ENCODE measurements at places on chromosomes 5 and 9. TPM values are rescaled to one million over a fixed set of nuclear protein-coding genes. Genes with fewer than 3 reads are reported as not detected.

DNA sequence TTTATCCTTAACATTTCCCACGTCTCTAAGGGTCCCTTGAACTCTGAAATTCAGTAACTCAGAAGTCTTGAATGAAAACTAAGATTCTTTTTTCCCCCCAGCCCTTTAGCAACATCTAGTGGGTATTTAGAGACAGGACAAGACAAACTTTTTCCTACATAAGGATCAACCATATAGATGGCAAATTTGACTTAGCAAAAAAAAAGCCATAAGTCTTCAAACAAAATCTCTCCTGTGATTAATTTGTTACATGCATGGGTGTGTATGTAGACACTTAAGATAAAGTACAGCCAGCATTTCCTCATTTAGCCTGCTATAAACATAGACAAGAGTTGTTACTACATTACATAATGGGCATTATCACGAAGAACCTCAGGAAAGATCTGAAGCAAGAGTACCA is 29.1 kb upstream of the ANKRD31 start:
- no peak for DNase-seq

GRCh38 chr5:169511708-169512107 is 71.9 kb upstream of the SPDL1 start:
- DNase-seq = no peak

DNA sequence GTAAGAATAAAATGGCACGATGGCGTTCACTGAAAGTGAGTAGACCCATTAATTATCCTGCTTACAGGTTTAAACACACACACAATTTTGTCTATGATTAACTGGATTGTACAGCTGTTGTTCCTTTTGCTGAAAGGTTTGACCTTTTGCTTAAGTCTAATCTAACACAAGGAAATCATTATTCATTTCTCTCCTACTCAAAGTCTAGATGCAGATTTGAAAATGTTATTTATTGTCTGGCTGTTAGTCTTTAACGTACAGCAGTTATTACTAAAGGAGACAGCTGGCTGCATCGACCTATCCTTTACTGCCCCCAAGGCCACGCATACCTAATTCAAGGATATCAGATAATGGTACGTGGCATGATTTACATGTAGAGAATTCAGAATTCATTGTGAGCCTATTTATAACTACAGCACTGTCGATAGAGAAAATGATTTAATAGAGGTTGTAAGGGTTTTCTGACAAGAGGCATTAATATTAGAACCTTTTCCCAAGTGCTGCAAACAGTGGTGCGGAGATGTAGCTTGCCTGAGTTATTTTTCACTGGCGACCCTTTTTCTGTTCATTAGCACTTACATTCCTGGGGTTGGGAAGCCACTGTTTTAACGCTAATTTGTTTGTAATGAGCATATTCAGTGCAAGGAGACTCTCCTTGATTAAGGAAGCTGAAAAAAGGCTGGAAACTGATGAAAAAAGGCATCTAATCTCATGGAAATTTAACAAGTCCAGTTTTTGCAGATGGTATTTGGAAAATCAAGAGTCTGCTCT is 368.4 kb upstream of the GRAMD2B start:
- no peak for DNase-seq

- no peak for DNase-seq
Measured at GRCh38 chr5:154363411-154363810, 82.4 kb upstream of the SAP30L start.

DNA sequence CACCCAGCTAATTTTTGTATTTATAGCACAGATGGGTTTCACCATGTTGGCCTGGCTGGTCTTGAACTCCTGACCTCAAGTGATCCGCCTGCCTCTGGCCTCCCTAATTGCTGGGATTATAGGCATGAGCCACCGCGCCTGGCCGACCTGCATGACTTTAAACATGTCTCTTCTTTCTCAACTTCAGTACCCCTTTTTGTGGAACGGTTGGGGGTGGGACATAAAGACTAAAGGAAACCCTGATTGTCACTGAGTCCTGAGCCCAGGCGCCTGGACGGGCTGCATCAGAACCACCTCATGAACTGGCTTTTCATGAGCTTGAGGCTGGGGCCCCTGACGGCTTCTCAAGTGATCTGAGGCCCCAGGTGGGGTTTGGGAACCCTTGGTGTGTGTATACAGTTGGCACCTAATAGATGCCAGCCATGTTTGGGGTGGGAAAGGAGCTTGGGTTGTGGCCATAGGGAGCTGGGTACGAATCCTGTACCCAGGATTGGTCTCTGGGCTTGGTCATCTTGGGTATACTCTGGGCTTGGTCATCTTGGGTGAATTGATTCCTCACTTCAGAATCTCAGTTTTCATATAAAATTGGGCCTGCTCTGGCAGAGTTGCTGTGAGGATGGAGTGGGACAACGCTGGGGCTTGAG is 2.2 kb downstream of the GRK6 start:
- no peak for DNase-seq

GRCh38 chr9:96436063-96436455 is 13.9 kb upstream of the HABP4 start:
- no peak for DNase-seq

DNA sequence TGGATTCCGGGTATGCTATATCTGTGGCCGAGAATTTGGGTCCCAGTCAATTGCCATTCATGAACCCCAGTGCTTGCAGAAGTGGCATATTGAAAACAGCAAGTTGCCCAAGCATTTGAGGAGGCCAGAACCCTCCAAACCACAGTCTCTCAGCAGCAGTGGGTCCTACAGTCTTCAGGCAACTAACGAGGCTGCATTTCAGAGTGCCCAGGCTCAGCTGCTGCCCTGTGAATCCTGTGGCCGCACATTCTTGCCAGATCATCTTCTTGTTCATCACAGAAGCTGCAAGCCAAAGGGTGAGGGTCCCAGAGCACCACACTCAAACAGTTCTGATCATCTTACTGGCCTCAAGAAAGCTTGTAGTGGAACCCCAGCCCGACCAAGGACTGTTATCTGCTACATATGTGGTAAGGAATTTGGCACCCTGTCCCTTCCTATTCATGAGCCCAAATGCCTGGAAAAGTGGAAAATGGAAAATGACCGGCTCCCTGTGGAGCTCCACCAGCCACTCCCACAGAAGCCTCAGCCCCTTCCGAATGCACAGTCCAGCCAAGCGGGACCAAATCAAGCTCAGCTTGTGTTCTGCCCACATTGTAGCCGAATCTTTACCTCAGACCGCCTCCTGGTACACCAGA is 23.0 kb downstream of the ZNF474 start:
- DNase-seq = no peak

- no peak for DNase-seq
Measured at GRCh38 chr5:32365623-32366022, 52.9 kb upstream of the MTMR12 start.

DNA sequence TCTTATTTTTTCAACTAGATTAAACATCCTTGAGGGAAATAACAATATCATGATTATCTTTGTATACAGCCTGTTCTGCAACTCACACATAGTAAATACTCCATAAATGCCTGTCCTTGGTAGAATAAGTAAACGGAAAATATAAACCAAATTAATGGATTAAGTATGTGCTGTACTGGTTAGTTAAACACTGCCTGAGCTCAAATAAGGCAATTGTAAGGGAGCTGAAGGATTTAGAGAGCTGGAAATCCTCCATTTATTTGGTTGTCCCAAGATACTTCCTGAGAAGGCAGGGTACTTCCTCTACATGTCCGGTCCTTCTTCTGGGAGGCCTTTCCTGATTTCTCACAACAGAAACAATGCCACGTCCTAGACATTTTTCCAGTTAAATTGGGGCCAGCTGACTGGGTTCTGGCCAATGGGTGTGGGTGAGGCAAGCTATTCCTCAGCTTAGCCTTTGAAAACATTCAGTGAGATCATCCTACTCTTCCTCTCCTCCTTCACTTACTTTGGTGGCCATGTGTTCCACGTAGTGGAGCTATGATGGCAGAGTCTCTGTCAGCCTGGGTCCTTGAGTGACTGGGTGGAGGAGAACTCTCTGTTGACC is 8.5 kb upstream of the C1QTNF3 start:
- DNase-seq = no peak

- no peak for DNase-seq
Measured at GRCh38 chr9:87259543-87260518, 237.8 kb upstream of the DAPK1 start.

- no peak for DNase-seq
Measured at GRCh38 chr5:11385901-11386293, 518.3 kb downstream of the CTNND2 start.

- no peak for DNase-seq
Measured at GRCh38 chr9:107036367-107036766, 173.4 kb downstream of the ZNF462 start.

GRCh38 chr9:116998305-116998704 is 311.2 kb downstream of the TRIM32 start:
- no peak for DNase-seq

- peak; percentile 89 for DNase-seq
Measured at GRCh38 chr9:127199001-127199791, 65.4 kb upstream of the GARNL3 start.

GRCh38 chr9:104322596-104322995 is 181.5 kb upstream of the OR13F1 start:
- no peak for DNase-seq

GRCh38 chr5:29016067-29016466 is 1977.7 kb upstream of the CDH9 start:
- DNase-seq = no peak

- DNase-seq = no peak
Measured at GRCh38 chr9:128551657-128552152, 682 bp upstream of the SPTAN1 start.

DNA sequence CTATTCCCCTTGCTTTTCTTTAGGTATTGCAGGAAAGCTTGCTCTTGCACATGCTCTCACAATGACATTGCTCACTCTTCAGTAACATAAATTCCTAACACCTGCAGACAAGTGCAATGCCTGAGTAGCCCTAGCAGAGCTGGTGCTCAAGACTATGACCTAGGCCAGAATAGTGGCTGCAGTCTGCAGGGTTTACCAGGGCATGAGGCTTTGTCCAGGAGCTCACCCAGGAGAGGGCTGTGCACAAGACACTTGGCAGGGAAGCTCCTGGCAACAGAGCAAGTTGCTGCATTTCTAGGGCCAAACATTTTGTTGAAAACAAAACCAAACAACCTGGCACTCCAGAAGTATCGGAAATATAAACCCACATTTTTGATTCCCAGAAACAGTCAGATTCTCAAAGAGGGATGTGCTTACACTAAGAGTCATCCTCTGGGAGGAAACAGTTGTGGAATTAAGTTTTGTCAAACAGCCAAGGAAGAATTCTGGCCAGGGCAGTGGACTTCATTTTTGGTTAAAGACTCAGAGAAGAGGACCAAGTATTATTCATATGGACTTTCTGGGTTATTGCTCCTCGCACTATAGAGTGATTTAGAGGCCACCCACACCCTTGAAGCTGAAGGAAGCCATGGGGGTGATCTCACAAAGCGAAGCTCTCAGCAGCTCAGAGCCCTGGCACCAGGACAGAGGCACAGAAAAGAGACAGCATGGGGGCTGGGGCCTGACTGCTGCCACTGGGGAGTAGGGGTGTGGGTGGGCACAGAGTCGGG is 44.9 kb downstream of the MACROH2A1 start:
- DNase-seq = no peak

DNA sequence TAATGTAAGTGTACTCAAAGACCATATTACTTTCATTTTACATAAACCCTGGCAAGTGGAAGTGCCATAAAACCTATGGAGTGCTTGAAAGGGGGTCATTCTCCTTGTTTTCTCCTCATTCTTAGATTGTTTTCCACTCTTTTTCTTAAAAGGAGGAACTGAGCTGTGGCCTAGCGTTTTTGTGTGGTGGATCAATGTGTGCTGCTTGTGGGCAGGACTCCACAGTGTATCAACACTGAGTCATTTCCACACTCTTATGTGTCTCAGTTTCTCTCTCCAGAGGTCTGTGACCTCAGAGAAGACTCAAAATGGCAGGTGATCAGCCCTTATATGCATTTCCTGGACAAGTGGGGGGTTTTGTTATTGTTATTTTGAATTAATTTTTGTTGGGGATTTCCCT is 516.1 kb upstream of the CDH10 start:
- DNase-seq = no peak

GRCh38 chr9:94783102-94783682 is 56.7 kb downstream of the AOPEP start:
- peak; percentile 91 for DNase-seq

- no peak for DNase-seq
Measured at GRCh38 chr5:146630472-146630871, 114.5 kb upstream of the GPR151 start.

DNA sequence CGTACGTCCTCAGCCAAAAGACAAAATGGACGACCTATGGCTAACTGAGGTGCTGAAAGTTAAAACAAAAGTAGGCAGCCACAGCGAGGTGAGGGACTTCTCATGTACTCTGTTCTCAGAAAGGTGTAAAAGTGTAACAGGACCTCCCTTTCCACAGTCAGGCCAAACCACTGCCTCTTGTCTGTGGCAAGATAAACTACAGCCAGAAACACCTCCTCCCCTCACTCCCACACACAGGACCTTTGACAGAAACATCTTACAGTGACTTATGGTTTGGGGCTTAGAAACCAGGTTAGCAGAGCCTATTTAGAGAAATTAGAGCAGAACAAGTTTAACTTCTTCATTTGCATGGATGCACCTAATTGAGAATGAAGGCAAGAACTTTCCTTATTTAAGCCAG is 499.1 kb upstream of the GRIN3A start:
- DNase-seq = no peak

DNA sequence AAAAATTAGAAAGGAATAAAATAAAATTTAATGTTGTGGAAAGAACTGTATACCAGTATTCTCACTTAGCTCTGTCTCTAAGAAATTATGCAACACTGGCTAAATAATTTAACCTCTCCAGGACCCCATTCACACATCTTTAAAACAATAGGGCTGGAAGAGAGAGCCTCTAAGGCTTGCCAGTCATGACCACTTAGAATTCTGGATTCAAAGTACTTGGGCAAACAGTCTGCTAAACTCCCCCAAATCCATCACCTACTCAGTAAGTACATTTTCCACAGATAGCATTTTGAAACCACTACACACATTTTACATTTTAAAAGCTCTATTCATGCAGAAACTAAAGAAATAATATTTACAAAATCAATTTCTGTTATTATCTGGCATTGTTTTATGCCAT is 291.7 kb downstream of the TMEM167A start:
- no peak for DNase-seq

GRCh38 chr9:69093471-69094103 is 58.0 kb downstream of the FXN start:
- no peak for DNase-seq

DNA sequence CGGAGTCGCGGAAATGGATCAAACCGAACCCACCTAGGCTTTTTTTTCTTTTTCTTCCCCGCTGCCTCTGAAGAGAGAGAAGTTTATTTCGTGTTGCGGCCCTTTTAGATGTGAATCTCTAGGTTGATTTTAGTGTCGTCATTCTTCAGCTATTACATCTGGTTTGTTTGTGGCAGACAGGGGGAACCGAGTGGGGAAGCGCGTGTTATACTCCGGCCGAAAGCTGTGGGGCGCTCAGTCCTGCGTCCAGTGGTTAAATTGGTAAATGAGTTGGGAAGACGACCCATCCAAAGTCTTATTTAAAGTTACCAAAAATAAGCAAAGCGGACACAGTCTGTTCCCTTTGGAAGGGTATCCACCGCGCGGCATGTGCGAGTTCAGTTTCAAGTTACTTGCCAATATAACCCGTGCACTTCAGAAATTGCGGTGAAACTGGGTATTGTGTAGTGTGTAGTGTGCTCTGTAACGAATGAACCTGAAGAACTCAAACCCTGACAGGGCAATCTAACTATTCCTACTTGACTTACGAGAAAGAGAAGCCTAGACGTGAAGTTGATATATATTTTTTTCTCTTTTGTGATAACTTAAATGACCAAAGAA is 1.3 kb downstream of the MAN2A1 start:
- DNase-seq = peak; percentile 88

SPATA31E1 gene
- total RNA-seq = not detected

BAAT gene
- total RNA-seq = not detected

CTXN3 gene
- not detected for total RNA-seq

F12 gene
- total RNA-seq = 9.8 TPM

STC2 gene
- total RNA-seq = 5.9 TPM

CDH10 gene
- not detected for total RNA-seq

ACSL6 gene
- 0.89 TPM for total RNA-seq

CA9 gene
- not detected for total RNA-seq

Measured in suprapubic skin (tissue), 4 donors.